Hematopoietic multipotent progenitor cell treated with erythropoietin and hydrocortisone succinate and interleukin-3 and kit ligand, for 8 days (in vitro differentiated cells): ENCODE measurements at places on chromosomes 4 and X.
A peak's percentile ranks its signal among the peaks of the same experiment; 100 is the strongest.

DNA sequence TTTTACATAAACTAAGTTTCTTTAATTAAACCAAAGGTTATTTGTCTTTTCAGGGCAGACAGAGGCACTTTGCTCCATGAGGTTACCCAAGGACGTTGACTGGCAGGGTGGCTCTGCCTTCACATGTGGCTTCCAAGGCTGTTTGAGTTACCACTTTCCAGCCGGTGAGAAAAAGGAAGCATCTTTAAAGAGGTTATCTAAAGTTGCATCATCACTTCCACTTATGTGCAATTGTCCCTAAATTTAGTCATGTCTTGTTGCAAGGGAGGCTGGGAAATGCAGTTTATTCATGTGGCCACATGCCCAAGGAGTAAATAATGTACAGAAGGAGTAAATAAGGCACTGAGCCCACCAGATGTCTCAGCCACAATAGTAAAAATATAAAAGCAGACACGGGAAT lies 29.0 kb upstream of the RAP1GDS1 start:
- peak; percentile 38 for DNase-seq

GRCh38 chr4:110516106-110516922 lies 40.4 kb downstream of the ENPEP start:
- peak; percentile 82 for DNase-seq

DNA sequence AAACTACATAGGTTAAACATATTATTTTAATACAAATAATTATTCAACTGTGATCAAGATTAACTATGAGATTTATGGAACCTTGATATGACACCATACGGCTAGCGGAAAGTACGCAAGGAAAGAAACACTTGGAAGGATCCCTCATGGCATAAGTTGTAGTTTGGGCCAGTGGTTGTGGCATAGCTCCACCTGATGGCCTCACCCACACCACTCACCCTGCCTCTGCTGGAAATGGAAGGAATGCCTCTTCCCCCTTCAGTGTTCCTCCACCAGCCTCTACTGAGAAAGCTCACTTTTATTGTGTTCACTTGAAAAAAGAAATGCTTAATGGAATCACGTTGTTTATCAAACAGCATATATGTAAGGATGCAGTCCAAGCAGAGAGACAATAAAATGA lies 86.4 kb downstream of the BMP15 start:
- no peak for DNase-seq

GRCh38 chrX:19698122-19698521 lies 182.8 kb upstream of the MAP3K15 start:
- DNase-seq = no peak

DNA sequence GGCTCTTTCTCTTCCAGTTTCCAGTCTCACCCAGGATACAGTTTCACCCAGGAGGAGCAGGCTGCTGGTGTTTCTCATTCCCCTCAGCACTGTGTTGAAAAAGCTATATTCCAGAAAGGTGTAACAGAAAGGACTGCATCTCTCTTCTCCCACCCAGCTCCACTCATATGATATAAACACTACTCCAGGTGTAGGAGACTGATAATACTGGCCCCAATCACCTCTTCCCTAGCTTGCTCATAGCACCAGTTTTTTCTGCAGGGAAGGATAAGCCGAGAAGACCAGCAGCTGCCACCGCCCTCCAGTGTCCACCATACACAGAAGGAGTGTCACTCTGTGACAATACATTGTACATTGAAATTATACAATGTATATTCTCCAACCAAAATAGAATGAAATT lies 105.5 kb upstream of the STK26 start:
- DNase-seq = peak; percentile 88

- no peak for DNase-seq
These were observed 41.4 kb downstream of the ABHD18 start for GRCh38 chr4:128006592-128006991.

DNA sequence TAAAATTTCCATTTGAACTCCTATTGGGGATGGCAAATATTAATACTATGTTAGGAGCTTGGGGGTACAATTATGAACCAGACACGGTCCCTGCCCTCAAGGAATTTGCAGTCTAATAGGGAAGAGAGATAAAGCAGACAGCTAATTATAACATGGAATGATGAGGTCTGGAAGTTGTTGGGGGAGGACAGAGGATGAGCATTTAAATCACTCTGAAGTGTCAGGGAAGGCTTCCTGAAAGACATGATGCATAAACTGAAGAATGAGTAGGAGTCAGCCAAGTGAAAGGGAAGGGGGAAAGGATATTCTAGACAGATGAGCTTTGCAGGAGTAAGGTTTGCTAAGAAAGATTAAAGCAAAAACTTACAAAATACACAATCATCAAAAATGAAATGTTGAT lies 15.9 kb downstream of the PLAC1 start:
- DNase-seq = no peak

DNA sequence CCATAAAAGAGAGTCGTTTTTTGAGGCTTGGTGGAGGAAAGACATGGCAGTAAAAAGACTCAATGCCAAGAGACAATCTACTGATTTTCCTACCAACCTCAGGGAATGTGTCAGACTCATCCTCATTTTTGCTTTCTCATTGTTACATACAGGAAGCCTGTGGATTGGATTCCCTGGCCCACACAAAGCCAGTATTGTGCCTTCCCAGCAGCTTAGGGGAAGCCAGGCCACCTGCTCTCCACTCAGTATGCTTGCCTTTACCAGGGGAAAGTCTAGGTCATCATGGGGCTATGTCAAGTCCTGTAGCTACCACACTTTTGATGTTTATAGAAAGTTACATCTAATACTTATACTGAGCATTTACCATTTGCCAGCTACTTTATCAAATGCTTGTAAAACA lies 11.0 kb downstream of the BMX start:
- DNase-seq = no peak

GRCh38 chr4:78149751-78150542 lies 92.8 kb downstream of the FRAS1 start:
- no peak for DNase-seq

- no peak for DNase-seq
These were observed 168.9 kb downstream of the DCTD start for GRCh38 chr4:182748283-182748682.

- no peak for DNase-seq
These were observed 292.3 kb downstream of the SMARCA1 start for GRCh38 chrX:129230850-129231512.

DNA sequence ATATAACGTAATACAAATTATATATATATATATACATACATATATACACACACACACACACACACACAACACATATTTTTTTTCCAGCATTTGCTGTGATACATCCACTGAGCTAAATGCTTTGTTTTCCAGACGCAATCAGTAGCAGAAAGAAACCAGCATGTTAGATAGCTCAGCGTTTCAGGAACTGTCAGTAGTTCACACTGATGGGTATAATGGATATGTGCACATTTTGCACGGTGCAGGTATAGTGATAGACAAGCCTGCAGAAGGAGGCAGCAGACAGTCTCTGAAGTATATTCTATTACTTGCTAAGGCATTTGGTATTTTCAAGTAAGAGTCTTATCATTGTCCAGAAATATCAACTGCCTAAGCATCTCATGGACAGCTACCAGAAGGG lies 741.6 kb upstream of the HS3ST1 start:
- no peak for DNase-seq

DNA sequence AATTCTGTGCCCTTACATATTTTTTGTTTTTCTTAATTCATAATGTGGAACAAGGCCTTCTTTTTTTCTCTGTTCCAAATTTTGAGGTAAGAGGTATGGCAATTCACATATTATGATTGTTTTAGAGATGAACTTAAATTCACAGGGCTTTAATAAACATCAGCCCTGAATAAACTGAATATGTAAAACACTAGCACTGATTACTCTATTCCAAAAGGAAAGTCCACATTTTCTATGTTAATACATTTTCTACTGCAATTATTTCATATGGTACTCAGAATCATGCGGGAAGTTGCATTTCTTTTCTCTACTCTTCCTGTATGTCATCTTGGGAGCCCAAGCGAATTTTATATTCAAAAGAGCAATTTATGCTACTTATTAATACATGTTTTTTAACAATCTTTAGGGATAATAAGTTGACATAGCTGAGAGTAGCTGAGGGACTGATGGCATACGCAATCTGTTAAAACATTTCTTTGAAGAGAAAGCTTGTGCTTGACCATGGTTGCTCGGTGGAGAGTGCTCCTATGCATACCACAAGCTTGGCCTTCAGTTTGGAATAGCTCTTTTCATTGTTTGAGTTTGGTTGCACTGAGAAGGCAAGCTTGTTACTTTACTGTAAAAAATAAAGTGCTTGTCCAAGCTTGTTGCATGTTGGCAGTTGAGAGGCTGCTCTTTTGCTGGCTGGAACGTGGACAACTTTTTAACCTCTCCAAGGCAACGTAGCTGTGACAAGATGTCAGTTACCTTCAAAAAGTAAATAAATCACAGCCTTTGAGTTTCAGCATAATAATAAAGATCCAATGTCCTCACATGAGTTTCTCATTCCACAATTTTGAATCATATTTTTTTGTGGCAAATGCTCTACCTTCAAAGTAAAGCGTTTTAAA lies 196.3 kb upstream of the SPRY1 start:
- DNase-seq = no peak

- no peak for DNase-seq
These were observed 94.8 kb downstream of the GPRIN3 start for GRCh38 chr4:89212666-89213381.

GRCh38 chr4:113040793-113041192 lies 8.7 kb upstream of the ANK2 start:
- DNase-seq = no peak

- DNase-seq = no peak
These were observed 127.6 kb upstream of the RBPJ start for GRCh38 chr4:26192899-26193869.

- DNase-seq = no peak
These were observed 4.4 kb downstream of the ADGRL3 start for GRCh38 chr4:61204353-61205060.

DNA sequence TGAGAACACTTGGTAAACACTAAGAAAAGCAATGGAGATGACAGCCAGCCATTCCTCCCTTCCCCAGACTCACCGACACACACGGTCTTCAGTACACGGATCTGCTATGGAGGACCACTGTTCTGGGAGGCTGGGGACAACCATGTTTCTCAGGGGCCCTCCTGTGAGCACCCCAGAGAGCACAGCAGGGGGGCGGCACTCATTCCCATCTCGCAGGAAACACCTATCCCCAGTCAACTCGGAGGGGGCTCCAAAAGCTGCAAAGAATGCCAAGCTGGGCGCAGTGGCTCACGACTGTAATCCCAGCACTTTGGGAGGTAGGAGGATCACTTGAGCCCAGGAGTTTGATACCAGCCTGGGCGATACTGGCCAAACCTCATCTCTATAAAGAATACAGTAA lies 172.1 kb downstream of the AFAP1 start:
- DNase-seq = no peak

GRCh38 chrX:133364196-133364595 lies 51.1 kb downstream of the GPC4 start:
- DNase-seq = no peak

- DNase-seq = no peak
These were observed 78.9 kb downstream of the UGT8 start for GRCh38 chr4:114677346-114677979.

GRCh38 chrX:84168574-84168973 lies 19.4 kb downstream of the RPS6KA6 start:
- DNase-seq = no peak

DNA sequence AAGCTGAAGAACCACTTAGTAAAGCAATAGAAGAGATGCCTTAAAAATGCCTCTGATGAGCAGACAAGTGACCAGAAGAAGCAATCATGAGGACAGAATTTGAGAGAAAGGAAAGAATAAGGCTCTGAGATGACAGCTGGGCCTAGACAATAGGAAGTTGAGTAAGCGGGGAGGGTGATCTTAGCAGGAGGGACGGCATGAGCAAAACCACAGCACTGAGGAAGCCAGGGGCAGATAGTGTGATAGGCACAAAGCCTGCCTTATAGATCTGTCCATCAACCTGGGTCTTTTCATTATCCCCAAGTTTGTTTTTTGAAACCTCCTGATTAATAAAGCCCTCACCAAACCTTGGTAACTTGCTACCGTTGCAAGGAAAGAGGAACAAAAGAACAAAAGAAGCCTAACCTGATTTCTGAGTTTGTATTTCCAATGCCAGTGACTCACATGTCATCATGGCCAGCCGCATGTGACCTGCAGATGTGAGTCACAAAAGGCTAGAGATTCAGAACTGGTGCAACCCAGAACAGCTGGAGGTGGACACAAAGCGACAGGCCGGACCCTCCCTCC lies 55.7 kb upstream of the PPARGC1A start:
- DNase-seq = peak; percentile 6

- no peak for DNase-seq
These were observed 122.0 kb upstream of the PUDP start for GRCh38 chrX:7269991-7270390.

GRCh38 chr4:165175879-165176278 lies 31.5 kb upstream of the KLHL2 start:
- no peak for DNase-seq
